ENCODE measurements at places on chromosomes 7 and 10.
A peak's percentile ranks its signal among the peaks of the same experiment; 100 is the strongest.

- DNase-seq: no peak
Measured at GRCh38 chr10:2020836-2021235, 283.5 kb upstream of the ADARB2 start.

DNA sequence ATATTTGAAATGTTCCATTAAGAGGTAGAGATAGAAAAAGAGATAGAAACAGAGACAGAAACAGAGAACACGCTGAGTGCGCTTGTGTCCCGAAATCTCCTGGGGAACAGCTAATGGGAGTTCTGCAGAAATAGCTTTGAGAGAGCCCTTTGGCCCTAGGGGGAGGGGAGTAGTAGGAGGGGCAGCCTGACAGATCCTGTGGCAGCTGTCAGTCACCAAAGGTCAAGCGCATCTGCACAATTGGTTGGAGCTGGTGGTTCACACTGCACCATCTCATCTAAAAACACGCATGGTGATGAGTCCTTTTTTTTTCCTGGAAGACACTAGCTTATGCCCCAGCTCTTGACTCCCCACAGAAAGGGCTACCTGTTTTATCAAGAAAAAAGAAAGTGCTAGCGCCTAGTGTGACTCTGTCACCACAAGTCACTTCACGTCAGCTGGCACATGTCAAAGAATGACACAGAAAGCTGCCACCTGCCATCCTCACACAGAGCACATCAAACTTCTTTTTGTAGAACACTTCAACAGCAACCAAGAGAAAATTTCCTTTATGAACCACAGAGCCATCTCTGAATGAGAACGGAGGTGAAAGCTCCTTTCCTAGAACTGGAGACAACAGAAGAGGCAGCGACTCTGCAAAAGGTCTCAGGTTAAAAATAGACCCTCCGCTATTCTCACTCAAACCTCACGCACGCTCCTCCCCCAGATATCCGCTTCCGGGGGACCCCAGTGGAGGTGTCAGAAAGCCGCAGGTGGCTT is 125.7 kb downstream of the GFRA1 start:
- no peak for DNase-seq

GRCh38 chr10:58488921-58489320 is 23.8 kb upstream of the BICC1 start:
- no peak for DNase-seq

DNA sequence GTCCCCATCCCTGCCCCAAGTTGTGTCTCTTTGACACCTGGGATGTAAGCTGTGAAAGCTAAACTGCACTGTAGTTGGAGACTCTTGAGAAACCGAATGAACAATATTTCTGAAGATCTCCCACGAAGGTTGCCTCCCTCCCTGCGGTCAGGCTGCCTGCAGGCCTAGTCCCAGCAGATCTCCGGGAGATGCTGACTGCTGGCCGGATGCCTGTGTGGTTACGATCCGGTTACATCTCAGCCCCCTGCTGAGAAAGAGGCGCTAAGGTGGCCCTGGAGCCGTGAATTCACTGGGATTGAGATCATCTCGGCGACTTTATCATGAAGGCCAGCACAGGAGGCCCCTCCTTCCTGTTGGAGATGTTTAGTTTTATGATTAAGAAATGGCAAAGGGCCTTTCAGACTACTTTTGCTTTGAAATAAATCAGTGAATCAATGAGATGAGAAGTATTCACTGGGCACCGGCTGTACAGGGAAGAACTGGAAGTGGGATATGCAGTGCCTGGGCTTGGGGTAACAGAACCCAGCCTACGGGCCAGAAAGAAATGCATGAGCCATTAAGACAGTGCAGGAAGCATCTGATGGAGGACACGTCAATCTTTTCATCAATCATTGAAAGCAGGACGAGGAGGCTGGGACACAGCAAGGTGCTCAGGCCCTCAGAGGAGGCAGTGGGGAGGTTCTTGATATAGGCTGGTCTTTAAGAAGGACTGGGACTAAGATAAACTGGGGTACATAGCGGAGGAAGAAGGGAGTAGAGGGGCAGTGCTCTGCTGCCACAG is 177.6 kb downstream of the PRKAG2 start:
- DNase-seq: no peak

- DNase-seq: no peak
Measured at GRCh38 chr7:18974803-18975202, 142.6 kb downstream of the TWIST1 start.

- peak; percentile 21 for DNase-seq
Measured at GRCh38 chr7:21767300-21767900, 178.3 kb downstream of the CDCA7L start.

- no peak for DNase-seq
Measured at GRCh38 chr7:74214816-74215630, 5.2 kb downstream of the LAT2 start.

DNA sequence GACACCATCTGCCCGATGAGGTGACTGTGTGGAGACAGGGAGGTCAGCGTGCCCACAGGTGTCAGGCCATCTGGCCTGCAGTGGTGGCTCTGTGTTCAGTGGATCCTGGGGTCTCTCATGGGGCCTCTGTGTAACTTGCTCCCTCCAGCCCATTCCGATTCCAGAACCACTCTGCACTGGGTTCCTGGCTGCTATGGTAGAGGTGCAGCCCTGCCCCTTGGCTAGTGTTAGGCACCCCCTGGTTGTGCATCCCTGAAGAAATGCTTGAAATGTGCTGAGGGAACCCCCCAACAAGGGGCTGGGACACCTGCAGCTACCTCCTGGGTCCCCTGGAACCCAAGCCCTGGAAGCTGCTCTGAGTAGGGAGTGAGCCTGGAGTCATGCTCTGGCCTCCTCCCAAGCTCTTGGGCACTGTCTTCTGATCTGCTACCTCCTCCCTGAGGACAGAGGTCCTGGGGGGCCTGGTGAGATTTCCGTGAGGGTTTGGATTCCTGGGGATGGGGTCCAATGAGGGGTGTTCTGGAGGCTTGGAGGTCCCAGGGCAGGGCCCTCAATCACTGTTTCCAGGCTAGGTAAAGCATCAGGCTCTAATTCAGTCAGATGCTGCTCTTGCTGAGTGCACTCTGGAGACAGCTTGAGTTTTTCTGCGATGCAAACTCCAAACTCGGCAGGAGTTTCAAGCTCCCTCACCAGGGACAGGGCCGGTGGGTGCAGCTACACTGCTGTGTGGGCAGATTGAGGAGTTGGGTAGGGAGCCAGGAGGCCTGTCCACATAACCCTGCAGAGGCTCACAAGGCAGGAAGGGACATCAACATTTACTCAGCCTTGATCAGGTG is 27.7 kb downstream of the RAMP3 start:
- DNase-seq: no peak

GRCh38 chr7:55048221-55048859 is 29.5 kb downstream of the EGFR start:
- no peak for DNase-seq

DNA sequence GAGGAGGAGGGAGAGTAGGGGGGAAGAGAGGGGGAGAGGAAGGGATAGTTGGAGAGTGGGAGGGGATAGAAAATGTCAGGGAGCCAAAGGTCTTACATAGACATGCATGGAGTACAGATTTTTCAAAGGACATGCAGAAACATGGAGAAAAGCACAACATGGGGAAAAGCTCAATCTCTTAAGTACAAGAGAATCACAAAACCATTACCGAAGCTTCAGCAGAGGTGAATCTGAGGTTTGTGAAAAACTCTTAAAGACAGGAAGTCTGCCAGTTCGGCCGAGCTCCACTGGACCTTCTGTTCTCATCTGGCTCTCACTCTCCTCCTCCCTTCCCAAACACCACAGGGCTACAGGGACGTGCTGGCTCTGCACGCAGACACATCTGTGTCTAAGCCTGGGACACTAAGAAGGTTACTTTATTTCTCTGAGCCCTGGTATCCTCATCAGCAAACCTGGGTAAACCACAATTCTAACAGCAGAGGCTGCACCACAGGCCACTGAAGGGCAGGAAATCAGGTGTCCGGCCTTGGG is 133.9 kb downstream of the COBL start:
- no peak for DNase-seq

DNA sequence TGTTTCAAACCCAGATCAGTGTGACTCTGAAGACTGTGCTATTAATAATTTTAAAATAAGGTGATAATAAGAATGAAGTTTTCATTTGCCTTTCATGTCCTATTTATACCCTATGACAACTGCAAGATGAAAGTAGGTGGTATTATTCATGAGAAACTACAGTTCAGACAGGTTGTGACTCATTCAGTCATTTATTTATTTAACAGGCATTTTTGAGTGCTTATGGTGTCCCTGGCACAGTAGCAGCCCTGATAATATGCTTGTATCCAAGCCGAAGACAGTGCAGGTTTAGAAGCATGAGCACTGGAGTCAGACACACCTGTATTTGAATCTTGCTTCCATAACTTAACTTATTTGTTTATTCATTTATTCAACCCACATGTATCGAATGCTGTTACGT is 87.1 kb downstream of the FZD1 start:
- no peak for DNase-seq

GRCh38 chr10:60778971-60779796 is 906 bp downstream of the CDK1 start:
- no peak for DNase-seq

DNA sequence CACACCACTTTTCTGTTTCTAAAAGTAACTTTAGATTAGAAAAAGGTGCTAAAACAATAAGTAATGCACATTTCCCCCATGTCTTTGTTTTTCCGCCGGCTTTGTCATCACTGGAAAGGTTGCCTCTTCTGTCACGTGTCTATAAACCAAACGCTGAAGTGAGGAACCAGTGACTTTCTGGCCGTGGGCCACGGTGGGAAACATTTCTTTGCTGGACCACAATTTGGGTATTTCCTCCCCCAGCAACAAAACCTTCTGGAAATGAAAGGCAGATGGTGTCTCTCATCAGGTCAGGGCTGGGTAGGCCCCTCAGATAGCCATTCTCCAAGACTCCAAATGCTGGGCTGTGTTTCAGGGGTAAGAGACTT is 174.5 kb downstream of the SH3PXD2A start:
- no peak for DNase-seq

DNA sequence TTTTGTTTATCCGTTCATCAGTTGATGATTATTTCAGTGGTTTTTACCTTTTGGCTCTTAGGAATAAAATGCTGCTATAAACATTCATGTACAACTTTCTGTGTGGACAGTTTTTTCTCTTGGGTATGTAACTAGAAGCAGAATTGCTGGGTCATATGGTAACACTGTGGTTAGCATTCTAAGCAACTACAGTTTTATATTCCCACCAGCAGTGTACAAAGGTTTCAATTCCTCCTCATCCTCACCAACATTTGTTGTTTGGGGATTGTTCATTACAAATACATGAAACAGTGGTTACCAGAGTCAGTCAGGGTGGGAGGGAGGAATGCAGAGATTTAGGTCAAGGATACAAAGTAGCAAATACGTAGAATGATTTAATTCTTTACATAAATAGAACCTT is 97.0 kb downstream of the NPSR1 start:
- no peak for DNase-seq

DNA sequence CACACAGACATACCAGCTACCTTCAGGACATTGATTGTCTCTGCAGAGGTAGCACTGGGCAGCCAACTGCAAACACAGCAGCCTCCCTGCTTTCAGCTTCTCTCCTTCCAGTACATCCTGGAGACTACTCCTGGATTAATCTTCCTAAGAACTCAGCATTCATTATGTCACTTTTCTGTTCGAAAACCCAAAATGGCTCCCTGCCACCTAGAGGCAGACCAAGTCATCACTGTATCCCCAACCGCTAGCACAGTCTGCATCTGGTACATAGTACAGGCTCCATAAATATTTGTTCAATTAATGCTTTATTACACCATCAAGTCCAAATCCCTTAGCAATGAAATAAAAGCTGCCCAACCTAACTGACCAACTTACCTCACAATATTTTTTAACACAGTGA is 5.0 kb upstream of the SEC31B start:
- DNase-seq: no peak

DNA sequence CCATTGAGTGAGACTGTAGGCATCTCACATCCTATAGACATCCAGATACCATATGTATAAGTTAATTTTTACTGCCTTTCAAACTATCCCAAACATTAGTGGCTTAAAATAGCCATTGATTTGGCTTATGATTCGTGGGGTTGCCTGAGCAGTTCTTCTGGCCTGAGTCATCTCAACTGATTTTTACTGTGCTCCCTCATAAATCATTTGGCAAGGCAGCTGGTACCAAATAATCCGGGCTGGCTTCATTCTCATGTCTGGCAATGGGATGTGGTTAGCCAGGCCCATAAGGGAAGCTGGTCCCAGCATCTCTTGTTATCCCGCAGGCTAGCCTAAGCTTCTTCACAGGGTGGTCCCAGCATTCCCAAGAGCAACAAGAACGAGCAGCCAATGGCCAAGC is 6.7 kb upstream of the LRGUK start:
- DNase-seq: no peak

GRCh38 chr7:151032936-151033863 is 5.0 kb downstream of the ABCB8 start:
- DNase-seq: no peak

- DNase-seq: no peak
Measured at GRCh38 chr7:126040114-126041045, 1110.8 kb upstream of the POT1 start.

DNA sequence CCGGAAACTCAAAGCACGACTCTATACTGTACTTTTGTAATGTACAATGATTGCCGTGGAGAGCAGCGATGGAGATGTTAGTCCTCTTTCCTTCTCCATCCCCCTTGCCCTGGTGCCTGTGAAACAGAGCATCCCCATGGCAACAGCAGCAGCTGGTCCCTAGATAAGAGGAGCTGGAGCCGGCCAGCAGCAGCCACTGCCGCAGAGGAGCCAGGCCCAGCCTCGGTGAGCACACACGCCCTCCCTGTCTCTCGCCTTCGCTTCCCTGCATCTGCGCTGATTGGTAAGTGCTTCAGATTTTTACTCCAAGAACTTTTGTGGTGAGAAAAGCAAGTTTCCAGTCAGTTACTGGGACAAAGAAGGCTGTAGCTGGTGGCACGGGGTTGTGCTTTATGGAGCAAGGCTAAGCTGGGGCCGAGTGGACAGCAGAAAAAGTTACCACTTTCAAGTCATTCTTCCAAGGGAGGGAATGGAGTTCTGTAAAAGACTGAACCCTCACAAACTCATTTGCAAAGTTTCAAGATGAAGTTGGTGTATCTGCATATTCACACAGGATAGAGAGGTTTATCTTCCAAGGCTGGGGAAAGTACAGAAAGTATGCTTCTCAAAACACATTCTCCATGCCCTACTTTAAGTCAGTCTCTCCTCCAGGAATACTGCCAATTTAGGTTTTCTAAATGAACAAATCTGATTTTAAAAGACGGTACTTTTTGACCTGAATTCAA is at the start of gene PPP1R17:
Gene PPP1R17, plus strand, starts transcription at position 192 of the 725 bp plus-strand sequence. CDS start 5,227 bp downstream, outside the sequence.
- DNase-seq: no peak

DNA sequence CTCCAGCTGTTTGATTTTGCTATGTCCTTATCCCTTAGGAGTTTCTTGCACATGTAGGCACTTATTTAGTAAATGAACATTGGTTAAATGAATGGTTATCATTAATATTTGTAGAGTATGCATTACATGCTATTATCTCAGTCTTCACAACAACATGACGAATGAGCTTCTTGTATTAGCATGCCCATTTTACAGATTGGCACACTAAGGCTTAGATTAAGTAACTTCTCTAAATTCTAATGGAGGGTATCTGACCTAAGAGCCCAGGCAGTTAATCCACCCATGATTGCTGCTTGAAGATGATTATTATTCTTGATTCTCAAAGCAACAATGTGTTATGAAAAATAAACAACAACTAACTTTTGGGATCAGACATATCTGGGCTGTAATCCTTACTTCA is 32.7 kb downstream of the SP8 start:
- no peak for DNase-seq

GRCh38 chr10:119270762-119271366 is 63.5 kb downstream of the GRK5 start:
- no peak for DNase-seq

All from NCI-H1048 (cell line).